Left cardiac atrium (tissue), 4 donors: ENCODE measurements at places on chromosomes 1 and 21. TPM values are rescaled to one million over a fixed set of nuclear protein-coding genes. Genes with fewer than 3 reads are reported as not detected.

GRCh38 chr1:48765335-48765734, 11.4 kb downstream of the BEND5 start:
- DNase-seq = no peak

GRCh38 chr1:178497903-178498478, 1.2 kb upstream of the CLEC20A start:
- no peak for DNase-seq

The RCSD1 gene
- 38.7 TPM for total RNA-seq

DNA sequence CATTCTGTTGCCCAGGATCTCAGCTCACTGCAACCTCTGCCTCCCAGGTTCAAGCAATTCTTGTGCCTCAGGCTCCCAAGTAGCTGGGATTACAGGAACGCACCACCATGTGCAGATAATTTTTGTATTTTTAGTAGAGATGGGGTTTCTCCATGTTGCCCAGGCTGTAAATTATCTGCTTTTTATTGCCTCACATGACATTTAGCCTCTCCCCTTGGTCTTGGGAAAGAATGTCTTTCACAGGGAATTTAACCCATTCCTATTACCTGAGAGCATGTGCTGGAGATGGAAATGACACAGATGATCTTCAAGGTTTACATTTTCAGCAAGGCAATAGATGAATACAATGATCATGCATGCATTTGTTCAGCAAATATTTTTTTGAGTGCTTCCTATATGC, 75.8 kb downstream of the NID1 start:
- DNase-seq = no peak

DNA sequence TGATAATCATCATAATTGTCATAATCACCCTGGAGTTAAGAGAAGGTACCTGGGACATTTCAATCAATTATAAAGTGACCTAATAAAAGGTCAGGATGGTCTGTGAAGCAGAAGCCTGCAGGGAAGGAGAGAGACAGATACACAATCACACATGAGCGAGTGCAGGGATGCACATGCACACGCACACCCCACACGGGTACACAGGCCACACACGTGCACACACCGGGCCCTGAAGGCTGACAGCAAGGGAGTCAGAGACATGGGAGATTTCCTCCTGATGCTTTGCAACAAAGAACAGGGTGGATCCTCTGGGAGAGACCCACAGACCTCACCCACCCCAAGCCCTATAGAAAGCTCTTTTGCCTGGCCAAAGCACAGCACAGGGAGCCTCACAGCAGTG, 82.3 kb upstream of the ZC3H12A start:
- no peak for DNase-seq

DNA sequence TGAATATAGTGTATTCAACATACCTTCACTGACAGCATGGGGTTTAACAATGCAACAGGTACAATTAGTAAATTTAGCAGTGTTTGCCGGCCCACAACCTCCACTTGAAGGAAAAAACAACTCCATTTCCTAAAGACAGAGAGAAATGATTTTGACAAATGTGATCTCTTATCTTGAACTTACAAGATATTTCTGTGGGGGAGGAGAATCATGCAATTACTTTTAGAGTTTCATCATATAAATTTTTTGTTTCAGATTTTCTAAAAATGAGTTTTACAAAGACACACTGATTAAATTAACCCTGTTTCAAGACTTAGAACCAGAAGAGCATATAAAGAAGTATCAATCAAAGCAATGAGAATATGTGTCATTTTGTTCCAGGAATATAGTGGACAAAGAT, 80.3 kb downstream of the NME7 start:
- no peak for DNase-seq
